ENCODE measurements at places on chromosomes 4 and X.

- DNase-seq = no peak
These were observed 103.0 kb upstream of the KLF3 start for GRCh38 chr4:38560768-38561558.

DNA sequence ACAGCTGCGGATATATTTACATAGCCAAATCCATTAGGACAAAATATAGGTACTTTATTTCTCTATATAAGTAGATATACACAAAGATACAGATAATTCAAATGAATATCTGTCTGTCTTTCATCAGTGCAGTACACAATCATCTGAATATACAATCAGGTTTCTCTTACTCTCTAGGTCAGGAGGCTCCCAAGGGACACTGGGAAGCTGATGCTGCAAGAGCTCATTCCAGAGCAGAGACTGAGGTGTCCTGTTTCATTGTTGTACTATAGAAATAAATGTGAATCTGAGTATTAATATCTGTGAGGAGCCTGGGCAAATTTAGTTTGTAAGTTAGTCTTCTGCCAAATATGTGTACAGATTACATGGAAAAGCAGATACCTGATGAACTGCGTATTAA, 4.2 kb downstream of the TLL1 start:
- DNase-seq = no peak

- no peak for DNase-seq
These were observed 138.0 kb downstream of the ZNF674 start for GRCh38 chrX:46407036-46407752.

- no peak for DNase-seq
These were observed 254.2 kb downstream of the CBR4 start for GRCh38 chr4:168755598-168756477.

GRCh38 chr4:7124689-7125442, 57.0 kb upstream of the GRPEL1 start:
- no peak for DNase-seq

- DNase-seq = no peak
These were observed 305.8 kb upstream of the GRIA3 start for GRCh38 chrX:122878269-122878668.

DNA sequence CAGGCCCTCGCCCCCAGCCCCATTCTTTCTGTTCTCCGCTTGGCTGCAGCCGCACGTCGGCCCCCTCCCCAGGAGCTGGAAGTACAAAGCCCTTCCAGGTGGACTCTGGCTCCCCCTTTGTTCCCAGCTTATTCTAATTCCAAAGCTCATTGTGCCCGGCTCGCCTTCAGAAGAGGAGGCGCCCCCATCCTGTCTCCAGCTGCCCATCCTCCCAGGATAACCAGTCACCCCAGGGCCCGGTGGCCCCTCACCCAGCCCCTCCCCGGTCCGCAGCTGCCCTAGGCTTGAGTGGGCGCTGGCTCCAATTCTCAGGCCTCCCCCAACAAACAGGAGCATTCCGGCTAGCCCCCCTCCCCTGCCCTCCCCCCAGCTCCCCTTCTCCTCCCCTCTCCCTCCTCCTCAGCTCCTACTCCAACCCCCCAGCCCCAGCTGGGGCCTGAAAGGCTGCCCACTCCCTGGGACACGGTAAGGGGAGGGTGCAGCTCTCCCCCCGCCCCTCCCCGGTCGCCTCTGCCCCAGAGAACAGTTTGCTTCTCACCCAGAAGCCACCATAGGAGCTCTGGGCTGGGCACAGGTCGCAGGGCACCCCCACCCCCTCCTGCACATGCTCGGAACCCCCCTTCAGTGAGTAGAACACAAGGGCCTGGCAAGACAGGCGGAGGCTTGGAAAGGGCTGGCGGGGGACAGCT, 3.1 kb upstream of the SLC6A8 start:
- no peak for DNase-seq

DNA sequence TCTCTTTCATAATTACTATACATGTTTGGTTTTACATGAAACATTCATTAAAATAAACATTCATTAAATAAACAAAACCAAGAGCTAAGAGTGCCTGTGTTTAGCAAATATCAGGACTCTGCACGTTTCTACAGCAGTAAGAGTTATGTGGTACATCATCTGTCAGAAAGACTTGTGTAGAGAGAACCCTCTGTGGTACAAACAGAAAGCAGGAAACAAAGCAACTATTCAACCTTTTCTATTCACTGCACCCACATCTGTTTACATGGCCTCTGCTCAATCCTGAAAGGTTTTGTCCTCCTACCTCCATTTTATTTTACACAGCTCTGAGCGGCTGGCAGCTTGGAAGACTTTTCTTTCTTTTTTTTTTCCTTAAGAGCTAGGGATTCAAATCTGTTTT, 90.7 kb upstream of the PCDH18 start:
- DNase-seq = no peak

GRCh38 chr4:182018691-182019090, 224.5 kb upstream of the TENM3 start:
- no peak for DNase-seq

DNA sequence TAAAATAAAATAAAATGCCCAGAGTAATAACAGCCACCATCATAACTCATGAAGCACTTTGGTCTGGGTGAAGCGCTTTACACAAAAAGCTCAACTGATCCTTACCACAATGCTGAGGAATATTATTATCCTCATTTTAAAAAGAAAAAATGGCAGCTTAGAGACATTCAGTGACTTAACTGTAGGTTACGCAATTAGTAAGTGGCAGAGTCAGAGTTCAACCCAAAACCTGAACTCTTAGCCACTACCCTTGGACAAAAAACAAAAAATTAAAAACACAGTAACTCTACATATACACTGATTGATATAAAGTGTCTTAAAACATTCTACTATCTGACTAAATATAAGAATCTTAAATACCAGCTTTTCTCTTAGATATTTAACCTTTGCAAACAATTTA, 34.9 kb downstream of the MAOB start:
- DNase-seq = no peak

GRCh38 chrX:100663642-100664041, 19.6 kb downstream of the SRPX2 start:
- no peak for DNase-seq

DNA sequence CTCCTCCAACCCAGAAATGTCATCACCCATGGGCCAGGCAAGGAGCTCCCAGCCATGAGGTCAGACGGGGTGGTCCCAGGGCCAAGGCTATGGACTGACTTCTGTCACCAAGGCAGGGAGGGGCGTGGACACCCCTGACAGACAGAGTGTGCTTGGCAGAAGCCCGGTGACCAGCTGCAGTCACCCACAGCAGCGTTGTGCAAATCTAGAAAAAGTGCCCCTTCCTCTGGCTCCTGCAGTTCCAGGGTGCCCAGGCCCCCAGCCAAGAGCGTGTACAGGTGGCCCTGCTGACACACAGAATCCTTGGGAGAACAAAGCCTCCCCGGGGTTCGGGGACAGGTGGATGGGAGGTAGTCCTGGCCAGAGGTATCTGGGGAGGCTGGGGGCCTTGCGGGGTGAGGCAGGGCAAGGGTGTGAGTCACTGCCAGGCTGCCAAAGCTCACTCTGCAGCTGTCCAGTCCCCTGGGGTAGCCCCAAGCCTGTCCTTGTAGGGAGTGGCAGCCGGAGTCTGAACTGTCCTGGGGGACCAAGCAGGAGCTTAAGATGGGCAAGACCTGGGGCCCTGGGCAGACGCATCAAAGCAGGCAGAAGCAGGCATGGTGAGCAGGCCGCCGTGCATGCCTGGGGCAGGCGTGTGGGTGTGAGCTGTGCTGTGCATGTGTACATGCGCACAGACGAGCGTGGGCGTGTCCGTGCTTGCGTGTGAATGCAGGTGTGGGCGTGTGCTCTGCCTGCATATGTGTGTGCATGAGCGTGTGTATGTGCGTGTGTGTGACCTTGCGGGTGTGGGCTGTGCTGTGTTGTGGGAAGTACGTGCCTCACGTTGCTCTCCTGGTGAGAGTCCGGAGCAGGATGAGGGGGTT, 3.3 kb downstream of the MYL5 start:
- no peak for DNase-seq

DNA sequence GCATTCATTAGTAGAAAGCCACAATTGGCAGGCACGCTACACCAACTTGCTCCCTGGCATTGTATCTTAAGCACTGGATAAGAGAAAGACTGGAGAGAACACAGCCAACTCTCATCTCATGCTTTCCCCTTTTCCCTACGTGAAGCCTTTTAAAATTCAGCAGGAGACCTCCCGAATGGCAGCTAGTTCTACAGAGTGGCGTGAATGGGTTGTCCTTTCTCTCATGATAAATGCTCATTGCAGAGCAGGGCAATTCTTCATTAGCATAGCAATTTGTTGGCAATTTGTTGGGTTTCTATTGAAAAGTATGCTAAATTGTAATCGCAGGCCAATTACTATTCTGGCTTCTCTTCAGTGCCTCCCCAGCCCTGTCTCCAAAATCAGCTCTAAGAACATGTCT, 48.0 kb downstream of the SEPTIN11 start:
- no peak for DNase-seq

DNA sequence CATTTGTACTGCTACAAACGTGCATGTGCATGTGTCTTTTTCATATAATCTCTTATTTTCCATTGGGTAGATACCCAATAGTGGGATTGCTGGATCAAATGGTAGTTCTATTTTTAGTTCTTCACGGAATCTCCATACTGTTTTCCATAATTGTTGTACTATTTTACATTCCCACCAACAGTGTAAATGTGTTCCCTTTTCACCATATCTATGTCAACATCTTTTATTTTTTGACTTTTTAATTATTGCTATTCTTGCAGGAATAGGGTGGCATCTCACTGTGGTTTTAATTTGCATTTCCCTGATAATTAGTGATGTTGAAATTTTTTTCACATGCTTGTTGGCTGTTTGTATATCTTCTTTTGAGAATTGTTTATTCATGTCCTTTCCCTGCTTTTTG, 59.3 kb upstream of the PACRGL start:
- no peak for DNase-seq

- no peak for DNase-seq
These were observed 62.3 kb downstream of the UCHL1 start for GRCh38 chr4:41318839-41319530.

DNA sequence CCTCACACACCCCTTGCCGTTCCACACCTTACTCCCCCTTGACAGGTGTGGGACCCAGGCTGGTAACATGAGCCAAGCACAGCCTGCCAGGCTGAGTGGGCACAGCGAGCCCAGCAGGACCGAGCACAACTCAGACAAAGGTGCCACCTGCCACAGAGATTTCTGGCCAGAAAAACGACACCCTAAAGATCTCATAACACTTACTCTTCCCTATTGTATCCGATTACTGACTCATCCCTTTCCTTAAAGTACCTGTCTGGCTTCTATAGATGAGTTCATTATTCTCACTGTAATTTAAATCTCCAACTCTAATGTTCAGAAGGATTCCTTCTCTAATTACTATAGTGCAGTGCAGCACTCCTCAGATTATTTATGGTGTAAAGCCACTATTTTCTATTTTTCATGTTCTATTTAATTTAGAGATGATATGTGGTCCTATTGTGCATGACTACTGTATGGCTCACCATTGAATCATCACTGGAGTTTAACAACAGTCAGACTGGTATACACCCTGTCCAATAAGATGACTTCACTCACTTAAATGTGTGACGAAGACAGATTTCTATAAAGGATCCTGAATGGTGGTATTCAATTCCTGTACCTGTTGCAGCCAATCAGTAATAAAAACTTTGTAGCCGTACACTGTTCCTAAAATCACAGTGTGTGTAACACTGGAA, 7.6 kb upstream of the SYTL5 start:
- DNase-seq = no peak

DNA sequence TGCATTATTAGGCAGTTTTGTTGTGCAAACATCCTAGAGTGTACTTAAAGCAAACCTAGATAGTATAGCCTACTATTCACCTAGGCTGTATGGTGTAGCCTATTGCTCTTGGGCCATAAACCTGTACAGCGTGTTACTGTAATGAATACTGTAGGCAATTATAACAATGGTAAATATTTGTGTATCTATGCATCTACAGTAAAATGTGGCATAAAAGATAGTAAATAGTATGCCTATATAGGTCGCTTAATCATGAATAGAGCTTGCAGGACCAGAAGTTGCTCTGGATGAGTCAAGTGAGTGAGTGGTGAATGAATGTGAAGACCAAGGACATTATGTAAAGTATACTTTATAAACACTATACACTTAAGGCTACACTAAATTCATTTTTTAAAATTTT, 16.6 kb downstream of the USO1 start:
- no peak for DNase-seq

DNA sequence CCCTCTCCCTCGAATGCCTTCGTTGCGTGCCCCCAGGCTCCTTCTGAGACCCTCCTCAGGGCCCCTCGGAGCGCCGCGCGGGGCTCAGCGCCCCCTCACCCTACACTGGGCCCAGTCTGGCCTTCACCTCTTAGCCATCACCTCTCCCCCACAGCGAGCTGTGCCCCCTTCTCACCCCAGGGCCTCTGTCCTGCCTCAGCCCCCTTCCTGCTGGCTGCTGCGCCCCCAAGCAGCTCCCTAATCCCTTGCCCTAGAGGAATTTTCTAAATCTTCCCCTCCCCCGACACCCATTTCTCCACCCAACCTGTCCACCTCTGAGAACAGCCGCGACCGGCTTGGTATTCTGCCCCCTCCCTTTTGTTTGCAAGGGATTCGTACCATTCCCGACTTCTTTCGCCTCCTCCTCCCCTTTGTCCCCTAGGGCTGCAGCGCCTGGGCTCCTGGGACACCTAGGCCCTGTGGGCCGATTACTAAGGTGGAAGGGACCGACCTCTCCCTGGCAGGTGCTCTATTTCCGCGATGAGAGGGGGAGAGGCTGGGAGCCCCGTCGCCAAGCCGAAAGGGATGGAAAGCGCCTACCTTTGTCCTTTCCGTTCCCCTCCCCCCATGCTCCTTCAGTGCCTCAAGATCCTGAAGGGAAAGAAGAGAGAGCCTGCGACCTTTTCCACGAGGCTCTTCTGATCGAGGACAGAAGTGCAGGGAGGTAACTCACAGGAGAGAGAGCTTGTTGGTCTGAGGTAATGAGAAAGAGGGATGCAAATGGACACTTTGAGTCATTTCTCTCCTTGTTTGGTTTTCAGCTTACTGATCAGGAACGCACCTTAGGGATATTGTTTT, 10.9 kb downstream of the DLG3 start:
- no peak for DNase-seq

DNA sequence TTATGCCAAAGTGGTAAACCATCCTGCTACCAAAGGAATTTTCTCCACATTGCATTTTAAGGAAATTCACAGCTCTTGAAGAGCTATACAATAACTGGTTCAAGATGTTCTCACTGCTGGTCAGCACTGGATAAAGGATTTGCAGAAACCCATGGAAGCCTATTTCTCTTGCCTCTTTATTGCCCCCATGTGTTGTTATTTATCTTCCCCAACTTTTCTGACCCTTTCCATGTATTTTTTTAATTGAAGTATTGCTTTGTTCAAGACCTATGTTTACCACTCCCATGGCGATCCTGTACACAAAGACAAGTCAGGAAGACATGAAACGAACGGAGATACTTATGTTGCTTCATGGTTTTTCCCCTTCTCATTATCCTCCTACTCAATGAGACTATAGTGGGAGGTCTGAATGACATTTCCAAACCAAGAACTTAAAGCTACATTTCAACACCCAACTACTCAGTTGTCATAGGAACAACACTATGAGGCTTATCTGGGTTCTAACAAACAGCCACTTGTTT, 566.4 kb upstream of the DIPK2B start:
- no peak for DNase-seq

GRCh38 chr4:663438-664428, 10.3 kb downstream of the ATP5ME start:
- DNase-seq = peak; percentile 56
